Fibroblast of skin of left quadriceps (primary cell): ENCODE measurements at places on chromosomes 1 and 21.

- DNase-seq, result no peak
These were observed 27.1 kb upstream of the KCTD3 start for GRCh38 chr1:215539803-215540570.

- DNase-seq, result no peak
These were observed 11.4 kb upstream of the TMEM125 start for GRCh38 chr1:43258370-43258769.

GRCh38 chr21:46229133-46229922 lies 754 bp upstream of the LSS start:
- no peak for DNase-seq

GRCh38 chr1:203791498-203791897 lies 3.9 kb upstream of the ZBED6 start:
- no peak for DNase-seq

- no peak for DNase-seq
These were observed 70.7 kb upstream of the JUN start for GRCh38 chr1:58854576-58854975.

DNA sequence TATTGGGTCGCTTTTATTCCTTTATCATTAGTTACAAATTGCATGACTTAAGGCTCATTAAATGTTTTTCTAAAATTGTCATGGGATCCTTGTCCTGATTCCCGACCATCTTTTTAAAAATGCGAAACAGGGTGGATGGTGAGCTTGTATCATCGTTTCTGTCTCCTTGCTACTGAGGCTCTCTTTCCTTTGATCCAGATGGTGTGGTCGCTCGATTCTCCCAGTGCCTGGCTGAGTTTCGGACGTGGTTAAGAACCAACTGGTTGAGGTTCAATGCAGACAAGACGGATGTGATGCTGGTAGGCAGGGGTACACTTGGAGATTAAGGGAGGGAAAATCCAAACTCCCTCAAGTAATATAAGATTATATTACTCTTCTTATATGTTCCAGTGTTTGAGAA lies 1.2 kb downstream of the MIER1 start:
- DNase-seq, result no peak

- no peak for DNase-seq
These were observed 53.9 kb upstream of the SAMD13 start for GRCh38 chr1:84247425-84248220.

GRCh38 chr21:28148400-28149064 lies 844.1 kb downstream of the LTN1 start:
- DNase-seq, result no peak

- DNase-seq, result no peak
These were observed 150.2 kb downstream of the CAMTA1 start for GRCh38 chr1:6935361-6935883.

- DNase-seq, result no peak
These were observed 28.9 kb downstream of the RUNX3 start for GRCh38 chr1:24900985-24901781.

DNA sequence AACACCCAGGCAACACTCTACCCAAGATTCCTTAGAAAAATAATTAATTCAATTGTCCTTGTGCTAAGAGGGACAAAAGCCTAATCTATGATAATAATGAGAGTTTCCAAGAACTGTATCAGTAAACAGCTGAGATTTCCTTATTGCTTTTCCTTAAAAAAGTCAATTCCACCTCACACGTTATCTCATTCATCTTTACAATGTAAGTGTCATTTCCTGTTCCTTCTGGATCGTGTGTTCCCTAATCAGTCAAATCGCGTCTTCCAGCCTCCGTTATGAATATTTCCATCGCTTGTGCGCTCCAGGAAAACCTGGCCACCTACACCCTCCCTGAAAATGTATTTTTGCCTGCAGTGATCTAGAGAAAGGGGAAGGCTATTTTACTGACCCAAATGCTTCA lies 23.9 kb upstream of the CLDN17 start:
- no peak for DNase-seq
